MCF 10A (cell line): ENCODE measurements at places on chromosomes 7 and 10. TPM values are rescaled to one million over a fixed set of nuclear protein-coding genes. Genes with fewer than 3 reads are reported as not detected.

DNA sequence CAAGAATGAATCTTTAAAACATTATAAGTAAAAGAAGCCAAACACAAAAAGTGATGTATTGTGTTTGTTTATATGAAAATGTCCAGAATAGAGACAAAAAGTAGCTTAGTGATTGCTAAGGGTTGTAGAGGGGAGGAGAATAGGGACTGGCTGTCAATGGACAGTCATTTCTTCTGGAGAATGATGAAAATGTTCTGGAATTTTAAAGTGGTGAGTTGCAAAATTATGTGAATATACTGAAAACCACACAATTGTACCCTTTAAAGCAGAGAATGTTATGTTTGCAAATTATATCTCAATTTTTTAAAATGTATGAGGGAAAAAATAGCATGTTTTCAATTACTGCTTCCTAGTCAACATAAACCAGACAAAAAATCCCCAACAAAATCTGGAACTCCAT is 174.2 kb downstream of the KMT2E start:
- DNase-seq = no peak

BTBD16 gene
- total RNA-seq = 0.16 TPM in 1 of 2 replicates, not detected in the other

LIPJ gene
- not detected in 2 replicates for total RNA-seq

ECHDC3 gene
- 21.7 and 25.5 TPM in 2 replicates for total RNA-seq

- DNase-seq = no peak
Measured at GRCh38 chr7:131781-132482, 60.4 kb upstream of the FAM20C start.

DNA sequence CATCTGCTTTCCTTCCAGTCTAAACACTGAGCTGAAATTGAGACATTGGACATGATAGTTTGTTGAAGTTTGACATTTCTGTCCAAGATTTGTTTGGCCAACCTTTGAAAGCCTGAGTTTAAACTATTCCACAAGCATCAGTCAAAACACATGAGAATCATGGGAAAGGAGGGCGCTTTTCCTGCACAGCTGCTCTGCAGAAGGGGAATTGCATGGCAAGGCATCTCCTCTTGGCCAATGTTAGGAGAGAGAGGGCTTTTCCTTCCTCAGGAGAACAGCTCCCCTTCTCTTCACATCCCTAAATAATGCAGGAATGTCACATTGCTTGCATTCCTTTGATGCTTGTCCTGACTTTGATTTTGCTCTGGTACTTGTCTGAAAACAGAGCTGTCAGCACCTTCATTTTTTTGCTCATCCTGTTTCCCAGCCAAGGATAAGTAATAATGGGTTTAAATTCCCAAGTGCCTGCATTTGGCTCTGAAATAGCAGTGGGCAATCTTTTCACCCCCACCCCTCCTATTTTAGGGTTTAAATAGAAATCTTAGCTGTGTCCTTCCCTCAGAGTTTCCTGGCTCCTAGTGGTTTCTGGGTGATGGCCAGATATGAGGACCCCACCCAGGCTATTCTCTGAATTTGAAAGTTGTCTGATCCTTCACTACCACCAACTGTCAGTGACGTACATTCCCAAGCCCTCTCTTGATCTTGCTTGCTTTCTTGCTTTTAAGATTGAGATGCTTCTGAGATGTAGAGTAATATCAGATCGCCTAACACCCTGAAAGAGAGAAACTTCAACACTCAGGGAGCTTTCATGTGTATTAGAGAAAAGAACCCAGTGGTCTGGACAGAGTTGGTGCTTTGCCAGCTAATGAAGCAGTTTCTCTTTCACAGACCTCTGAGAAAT is 75.2 kb upstream of the NPVF start:
- no peak for DNase-seq
